ENCODE measurements at places on chromosomes 1 and 21.

- DNase-seq, result peak; percentile 53
Observed at GRCh38 chr1:3695326-3696217, 43.3 kb downstream of the TP73 start.

- DNase-seq, result no peak
Observed at GRCh38 chr21:33644383-33645074, 2.2 kb downstream of the ITSN1 start.

DNA sequence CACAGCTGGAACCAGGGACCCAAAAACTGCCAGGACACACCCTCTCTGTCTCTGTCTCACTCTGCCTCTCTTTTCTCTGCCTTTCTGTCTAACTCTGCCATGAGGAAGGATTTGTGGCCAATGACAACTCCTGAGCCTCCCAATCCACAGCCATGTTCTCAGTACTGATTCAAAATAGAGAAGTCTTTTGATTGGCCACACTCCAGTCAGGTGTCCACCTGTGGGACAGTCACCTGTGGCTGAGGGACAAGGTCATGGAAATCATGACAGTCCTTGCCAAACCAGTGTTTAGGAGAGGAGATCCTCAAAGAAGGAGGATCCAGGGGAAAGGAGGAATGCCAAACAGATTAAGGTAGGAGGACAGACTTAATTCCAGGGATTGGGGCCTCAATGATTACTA is 15.8 kb downstream of the TINAGL1 start:
- no peak for DNase-seq

GRCh38 chr1:11342621-11343032 is 69.6 kb downstream of the UBIAD1 start:
- no peak for DNase-seq

- DNase-seq, result no peak
Observed at GRCh38 chr1:149844101-149844500, 55.3 kb upstream of the BOLA1 start.

- no peak for DNase-seq
Observed at GRCh38 chr1:214623430-214623829, 20.4 kb downstream of the CENPF start.

DNA sequence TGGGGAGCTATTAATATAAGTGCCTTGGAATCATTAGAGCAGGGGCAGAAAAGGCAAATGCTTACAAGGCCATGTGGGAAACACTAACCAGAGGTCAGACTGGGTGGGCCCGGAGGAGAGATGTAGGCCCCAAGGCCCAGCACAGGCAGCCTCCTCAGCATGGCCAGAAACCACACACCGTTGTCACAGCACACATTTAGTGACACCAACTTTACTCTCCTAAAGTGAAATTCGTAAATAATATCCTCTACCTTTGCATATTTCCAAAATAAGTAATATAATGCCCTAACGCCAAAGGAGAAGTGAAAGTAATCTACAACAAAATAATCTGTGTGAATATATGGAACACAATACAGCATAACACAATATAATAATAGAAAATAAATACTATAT is 62.6 kb downstream of the KIF21B start:
- no peak for DNase-seq

GRCh38 chr1:3002349-3003038 is 18.8 kb upstream of the ACTRT2 start:
- no peak for DNase-seq

DNA sequence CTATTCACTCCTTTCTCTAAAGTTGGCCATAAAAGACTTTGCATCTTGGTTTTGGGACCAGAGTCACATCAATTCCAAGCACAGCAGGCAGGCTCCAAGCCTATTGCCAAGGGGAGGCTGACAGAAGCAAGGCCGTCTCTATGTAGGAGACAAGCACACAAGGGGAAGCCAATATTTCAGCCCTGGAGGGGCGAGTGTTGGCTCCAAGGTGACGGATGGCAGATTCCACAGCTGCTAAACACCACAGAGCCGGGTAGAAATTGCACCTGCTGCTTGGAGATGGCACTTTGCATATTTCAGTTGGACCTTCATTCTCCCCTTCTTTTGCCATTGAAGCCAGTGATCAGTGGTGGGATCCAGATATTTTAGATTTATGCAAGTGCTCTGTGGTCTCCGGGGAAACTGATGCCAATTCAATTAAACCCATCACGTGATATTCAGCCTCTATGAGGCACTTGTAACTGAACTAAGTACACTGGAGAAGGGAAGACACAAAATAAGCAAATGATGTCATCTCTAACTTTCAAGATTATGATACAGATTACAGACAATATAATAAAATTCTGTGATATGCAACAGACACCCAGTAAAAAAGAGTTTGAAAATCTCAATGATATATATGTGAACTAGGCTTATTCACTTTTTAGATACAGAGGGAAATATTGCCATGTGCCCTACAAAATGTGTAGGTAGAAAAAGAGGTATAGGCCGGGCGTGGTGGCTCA is 102.8 kb upstream of the GREM2 start:
- no peak for DNase-seq

DNA sequence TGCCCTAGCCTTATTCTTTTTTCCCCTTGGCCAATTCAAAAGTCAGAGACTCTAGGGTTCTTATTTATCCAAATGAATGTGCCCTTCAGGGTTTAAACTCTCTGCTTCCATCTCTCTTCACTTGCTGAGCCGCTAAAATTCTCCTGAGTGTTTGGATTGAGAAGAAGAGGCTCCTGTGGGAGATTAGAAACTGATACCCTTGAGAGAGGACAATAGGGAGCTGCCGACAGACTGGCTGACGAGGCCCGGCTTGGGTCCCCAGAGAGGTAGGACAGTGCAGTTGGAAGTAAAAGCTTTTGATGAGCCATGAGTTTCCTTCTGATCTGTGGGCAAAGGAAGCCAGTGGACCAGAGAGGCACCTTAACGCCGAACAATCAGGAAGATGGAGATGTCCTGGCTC is 41.3 kb upstream of the UBE2U start:
- DNase-seq, result no peak

Measured in heart left ventricle (tissue), 16 donors.